Fibroblast of villous mesenchyme (primary cell): ENCODE measurements at places on chromosomes 3 and 15.

GRCh38 chr3:30315447-30315846 is 291.0 kb upstream of the TGFBR2 start:
- DNase-seq = no peak

- no peak for DNase-seq
Measured at GRCh38 chr3:7667774-7668173, 806.9 kb downstream of the GRM7 start.

DNA sequence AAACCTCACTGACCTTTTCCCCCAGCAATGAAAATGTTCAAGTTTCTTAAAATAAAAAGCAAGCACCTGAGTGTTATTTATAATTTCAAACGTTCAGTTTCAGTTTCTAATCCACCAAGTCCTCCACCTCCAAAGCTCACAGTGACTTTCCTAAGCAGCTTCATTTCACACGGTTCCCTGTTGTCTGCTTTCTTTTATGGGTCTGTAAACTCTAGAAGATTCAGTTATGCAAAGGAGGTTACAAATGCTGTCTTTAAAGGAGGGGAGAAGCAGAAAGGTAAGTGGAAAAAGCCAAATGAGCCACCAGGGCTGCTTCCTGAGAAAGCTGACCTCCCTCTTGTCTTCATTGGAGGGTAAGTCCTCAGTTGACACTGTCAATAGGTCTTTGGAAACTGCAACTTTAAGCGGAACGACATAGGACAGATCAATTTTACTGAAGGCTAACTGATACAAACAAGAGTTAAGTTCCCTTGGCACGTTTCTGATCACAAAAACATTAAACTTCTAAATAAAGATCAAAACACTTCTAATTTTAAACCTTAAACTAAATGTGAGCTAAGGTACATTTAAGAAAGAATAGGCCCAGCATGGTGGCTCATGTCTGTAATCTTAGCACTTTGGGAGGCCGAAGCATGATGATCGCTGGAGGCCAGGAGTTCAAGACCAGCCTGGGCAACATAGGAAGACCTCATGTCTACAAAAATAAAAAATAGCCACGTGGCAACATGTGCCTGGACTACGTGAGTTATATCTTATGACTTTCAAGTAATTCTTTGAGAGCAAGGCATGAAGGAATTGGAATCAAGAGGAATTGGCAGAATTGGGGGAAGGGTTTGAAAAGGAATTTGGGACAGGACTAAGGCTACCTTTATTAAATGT is 151.9 kb upstream of the UBE2E1 start:
- peak; percentile 13 for DNase-seq

DNA sequence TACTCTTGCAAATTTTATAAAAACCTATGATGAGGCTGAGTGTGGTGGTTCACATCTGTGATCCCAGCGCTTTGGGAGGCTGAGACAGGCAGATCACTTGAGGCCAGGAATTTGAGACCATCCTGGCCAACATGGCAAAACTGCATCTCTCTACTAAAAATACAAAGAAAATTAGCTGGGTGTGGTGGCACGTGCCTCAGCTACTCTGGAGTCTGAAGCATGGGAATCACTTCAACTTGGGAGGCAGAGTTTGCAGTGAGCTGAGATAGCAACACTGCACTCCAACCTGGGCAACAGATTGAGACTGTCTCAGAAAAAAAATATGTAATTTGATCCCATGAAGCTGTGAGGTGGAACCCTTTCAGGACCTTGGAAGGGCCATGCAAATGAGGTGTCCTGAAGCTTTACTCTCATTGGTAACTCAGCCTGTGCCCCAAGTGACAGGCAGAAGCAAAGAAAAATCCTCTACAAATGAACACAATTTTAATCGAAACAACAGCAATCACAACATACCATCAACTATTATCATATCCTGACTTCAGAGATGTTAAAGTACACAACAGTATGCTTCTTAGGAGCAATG is 84.6 kb upstream of the CDV3 start:
- peak; percentile 74 for DNase-seq

DNA sequence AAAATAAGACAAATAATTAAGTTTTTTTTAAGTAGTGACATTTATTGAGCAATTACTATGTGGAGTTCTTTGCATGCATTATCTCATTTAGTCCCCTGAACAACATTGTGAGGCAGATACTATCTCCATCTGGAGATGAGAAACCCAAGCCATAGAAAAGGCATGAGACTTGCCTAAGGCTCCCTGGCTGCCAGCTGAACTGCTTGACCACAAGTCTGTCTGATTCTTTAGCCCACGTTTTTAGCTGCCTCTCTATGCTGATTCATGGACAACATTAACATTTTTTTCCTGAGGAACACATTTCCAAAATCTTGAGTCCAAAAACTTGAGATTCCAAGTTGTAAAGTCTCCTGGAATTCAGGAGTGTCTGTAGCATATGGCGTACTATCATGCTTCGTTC is 263.6 kb upstream of the GOLGA6L4 start:
- DNase-seq = no peak
